ENCODE measurements at places on chromosomes 5 and 9. TPM values are rescaled to one million over a fixed set of nuclear protein-coding genes. Genes with fewer than 3 reads are reported as not detected.

ABO gene
- not detected for total RNA-seq

VPS13A gene
- total RNA-seq = 26.9 TPM

MLANA gene
- not detected for total RNA-seq

SPEF2 gene
- 6.6 TPM for total RNA-seq

GDNF gene
- not detected for total RNA-seq

SPRY4 gene
- 0.31 TPM for total RNA-seq

ARID3C gene
- 0.37 TPM for total RNA-seq

CERCAM gene
- 0.57 TPM for total RNA-seq

DNA sequence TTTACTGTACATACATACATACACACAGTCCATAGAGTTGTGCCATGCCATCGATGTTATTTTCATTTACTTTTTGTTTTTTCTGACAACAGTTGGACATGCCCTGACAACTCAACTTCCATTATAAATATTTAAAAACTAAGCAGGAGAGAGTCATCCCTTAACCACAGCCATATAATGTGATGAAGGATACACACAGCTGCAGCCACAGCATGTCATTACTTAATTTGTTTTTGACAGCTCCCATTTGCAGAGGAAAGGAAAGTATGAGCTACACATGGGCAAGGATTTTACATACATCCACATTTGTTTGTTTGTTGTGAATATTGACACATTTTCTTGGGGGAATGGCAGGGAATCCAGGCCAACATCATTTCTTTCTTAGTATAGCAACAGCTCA is 91.5 kb upstream of the TUT7 start:
- DNase-seq = no peak

DNA sequence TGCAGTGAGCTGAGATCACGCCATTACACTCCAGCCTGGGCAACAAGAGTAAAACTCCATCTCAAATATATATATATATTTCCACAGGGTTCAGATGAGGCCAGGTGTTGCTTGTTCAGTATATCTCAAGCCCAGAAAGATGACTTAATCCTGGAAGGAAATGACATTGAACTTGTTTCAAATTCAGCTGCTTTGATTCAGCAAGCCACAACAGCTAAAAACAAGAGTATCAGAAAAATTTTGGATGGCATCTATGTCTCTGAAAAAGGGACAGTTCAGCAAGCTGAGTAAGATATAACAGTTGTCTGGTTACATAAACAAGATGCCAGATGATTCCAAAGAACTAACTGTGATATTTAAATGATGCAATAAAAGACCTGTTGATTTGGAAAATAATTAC is 352.0 kb downstream of the KCTD16 start:
- no peak for DNase-seq

- DNase-seq = no peak
Measured at GRCh38 chr5:128303593-128303992, 220.0 kb downstream of the SLC12A2 start.

DNA sequence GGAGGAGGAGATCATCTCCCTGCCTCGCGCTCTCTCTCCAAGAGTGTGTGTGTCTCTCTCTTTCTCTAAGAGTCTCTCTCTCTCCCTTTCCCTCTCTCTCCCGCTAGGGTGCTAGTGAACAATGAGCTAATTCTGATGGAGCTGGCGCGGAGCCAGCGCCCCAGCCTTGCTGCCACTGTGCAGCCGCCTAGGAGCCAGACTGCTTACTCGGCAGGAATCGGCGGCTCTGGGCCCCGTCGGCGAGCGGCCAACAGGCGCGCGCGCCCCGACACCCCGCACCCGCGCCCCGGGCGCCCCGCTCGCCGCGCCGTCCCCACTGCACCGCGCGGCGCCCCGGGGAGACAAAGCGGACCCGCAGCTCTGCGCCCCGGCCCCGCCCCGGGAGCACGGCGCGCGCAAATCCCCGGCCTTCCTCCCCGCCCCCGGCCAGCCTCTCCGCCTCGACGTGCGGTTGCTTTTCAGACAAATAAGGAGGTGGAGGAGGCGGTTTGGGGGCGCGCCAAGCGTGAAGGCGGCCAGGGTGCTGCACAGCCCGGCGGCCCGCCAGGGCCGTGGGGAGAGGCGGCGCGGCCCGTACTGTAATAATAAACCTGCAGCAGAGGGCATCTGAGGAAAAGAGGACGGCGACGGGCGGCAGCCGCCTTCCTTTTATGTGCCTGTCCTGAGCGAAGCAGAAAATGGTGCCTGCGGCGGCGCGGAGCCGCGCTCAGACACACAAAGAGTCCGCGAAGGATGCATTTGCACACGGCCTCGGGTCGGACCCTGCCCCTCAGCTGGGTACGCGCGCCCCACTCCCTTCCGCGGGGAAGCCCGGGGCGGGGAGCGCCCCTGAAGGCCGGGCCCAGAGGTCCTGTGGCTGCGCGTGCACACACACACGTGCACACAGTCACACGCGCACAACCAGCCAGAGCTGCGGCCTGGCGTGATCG is 625 bp upstream of the NREP start:
- peak; percentile 83 for DNase-seq

- DNase-seq = peak; percentile 10
Measured at GRCh38 chr9:31347082-31347617, 1037.3 kb upstream of the ACO1 start.

DNA sequence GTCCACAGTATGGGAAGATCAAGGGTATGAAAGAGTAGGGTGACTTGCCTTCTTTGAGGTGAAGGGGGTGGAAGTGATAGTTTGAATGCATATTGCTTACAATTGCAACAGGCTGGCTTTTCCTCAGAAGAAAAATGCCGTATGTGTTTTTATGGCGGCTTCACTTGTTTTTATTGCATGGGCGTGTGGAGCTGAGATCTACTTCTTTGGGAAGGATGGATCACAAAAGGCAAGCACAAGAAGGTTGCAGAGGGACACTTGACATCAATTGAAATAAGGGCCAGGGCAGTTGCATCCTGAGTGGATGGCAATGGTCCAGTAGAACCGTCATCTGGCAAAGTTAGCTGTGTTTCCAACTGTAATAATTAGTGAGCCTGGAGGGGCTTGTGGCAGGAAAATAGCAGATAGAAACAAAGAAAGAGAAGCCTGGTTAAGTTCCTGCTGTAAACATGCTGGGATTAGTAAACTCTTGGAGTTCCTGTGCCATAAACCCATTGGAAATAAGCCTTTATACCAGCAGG is 138.4 kb downstream of the NTRK2 start:
- no peak for DNase-seq

DNA sequence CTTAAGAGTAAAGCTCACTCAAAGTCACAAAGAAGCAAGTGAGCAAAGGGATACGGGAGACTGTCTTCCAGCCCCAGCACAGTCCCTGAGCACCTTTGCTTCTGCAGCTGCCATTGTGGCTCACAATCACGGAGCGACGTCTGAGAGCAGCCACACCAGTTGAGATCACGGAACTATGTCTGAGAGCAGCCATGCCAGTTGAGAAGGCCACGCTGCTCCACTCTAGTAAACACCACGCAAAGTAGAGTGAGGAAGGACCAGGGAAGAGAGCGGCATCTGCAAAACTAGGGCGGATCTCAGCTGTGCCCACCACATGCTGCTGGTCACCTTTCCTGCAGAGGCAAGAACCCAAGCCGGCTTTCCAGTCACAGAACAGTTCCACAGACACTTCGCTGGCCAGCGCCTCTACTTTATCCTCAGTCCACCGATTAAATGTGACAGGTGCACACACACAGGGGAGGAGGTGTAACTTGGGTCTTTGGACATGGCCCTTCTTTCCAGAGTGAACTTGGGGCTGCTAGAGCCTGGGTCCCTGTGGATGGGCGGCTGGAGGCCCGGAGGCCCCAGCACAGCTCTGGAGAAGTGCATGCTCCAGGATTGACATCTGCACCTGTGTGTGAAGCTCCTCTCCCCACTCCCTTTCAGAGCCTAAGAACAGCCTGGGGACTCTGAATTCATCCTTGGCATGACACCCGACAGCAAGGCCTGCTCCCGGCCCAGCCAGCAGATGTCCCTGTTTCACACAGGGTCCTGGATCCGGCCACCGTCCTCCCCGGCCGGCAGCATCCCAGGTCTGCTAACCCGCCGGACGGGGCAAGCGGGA is 324.9 kb upstream of the IRX4 start:
- no peak for DNase-seq

GRCh38 chr9:96009223-96009602 is 133.7 kb downstream of the ERCC6L2 start:
- no peak for DNase-seq

- DNase-seq = peak; percentile 21
Measured at GRCh38 chr9:82606492-82607382, 456.2 kb downstream of the RASEF start.

GRCh38 chr9:127611603-127611898 is 526 bp upstream of the STXBP1 start:
- no peak for DNase-seq

GRCh38 chr5:180642779-180643178 is 6.6 kb downstream of the FLT4 start:
- DNase-seq = no peak

GRCh38 chr5:88666761-88667495 is 216.1 kb downstream of the MEF2C start:
- no peak for DNase-seq

DNA sequence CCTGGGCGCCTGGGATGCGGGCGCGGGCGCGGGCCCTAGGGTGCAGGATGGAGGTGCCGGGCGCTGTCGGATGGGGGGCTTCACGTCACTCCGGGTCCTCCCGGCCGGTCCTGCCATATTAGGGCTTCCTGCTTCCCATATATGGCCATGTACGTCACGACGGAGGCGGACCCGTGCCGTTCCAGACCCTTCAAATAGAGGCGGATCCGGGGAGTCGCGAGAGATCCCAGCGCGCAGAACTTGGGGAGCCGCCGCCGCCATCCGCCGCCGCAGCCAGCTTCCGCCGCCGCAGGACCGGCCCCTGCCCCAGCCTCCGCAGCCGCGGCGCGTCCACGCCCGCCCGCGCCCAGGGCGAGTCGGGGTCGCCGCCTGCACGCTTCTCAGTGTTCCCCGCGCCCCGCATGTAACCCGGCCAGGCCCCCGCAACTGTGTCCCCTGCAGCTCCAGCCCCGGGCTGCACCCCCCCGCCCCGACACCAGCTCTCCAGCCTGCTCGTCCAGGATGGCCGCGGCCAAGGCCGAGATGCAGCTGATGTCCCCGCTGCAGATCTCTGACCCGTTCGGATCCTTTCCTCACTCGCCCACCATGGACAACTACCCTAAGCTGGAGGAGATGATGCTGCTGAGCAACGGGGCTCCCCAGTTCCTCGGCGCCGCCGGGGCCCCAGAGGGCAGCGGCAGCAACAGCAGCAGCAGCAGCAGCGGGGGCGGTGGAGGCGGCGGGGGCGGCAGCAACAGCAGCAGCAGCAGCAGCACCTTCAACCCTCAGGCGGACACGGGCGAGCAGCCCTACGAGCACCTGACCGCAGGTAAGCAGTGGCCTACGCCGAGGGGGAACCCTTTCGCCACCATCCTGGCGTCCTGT is at the start of gene EGR1:
Gene EGR1 (plus strand): TSS at position 219 of the 864 bp plus-strand sequence. CDS start 283 bp downstream, at position 502.
- peak; percentile 94 for DNase-seq

GRCh38 chr5:31047007-31047406 is 146.5 kb upstream of the CDH6 start:
- no peak for DNase-seq

DNA sequence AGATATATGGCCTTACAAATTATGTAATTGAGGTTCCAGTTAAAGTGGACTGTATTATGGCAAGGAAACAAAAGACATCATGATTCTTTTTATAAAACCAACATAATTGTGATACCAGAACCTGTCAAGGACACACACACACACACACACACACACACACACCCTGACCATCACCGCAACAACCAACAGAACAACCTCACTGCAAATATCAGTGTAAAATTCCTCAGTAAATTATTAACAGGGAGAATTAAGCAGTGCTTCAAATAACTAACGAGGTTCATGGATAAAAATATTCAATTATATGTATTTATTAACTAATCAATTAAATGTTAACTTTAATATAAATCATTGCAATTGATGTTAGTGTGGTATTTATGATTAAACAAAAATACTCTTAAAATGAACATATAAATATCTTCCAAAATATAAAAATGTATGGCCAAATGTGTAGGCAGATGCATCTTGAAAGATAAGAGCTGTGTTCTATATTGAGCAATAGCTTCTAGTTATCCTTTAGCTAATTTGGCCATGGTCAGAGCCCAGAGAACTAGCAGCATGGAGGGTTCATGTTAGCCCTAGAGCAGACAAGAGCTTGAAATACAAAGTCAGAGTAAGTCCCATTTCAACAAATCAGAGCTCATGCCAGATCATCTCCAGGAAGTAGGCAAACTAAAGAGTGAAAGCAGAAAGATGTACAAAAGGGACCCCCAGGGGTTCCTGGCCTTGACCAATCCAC is 280.5 kb upstream of the ADAMTS16 start:
- no peak for DNase-seq

- no peak for DNase-seq
Measured at GRCh38 chr5:156936972-156937371, 26.1 kb downstream of the TIMD4 start.

- no peak for DNase-seq
Measured at GRCh38 chr5:39301406-39301805, 62.9 kb downstream of the C9 start.

DNA sequence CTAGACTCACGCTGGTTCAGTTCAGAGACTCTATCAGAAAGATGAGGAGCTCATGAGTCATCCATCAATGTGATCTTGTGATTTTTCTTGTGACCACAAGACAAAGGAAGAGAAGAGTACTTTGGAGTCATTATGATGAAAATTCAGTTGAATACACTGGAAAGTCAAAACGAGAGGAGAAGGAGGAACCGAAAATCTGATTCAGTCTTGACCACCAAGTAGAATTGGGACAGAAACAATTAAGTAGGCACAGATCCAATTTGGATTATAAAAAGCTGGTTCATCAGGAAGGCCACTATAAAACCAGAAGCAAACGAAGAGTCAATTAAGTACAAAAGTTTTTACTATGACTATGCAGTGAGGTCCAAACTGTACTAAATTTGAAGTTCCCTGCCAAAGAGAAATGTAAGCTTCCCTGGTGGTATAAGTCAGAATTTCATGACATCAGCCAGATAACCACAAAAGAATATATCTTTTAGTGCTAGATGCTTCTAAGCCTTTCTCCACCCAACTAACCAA is 90.9 kb downstream of the THBS4 start:
- peak; percentile 44 for DNase-seq

All from activated naive CD4-positive, alpha-beta T cell treated with anti-CD3 and anti-CD28 coated beads for 36 hours (primary cell).